ENCODE measurements at places on chromosomes 7 and 10.
A peak's percentile ranks its signal among the peaks of the same experiment; 100 is the strongest.

GRCh38 chr10:73965890-73966768 is 31.8 kb upstream of the VCL start:
- no peak for DNase-seq

GRCh38 chr7:38463277-38464225 is 167.6 kb downstream of the AMPH start:
- peak; percentile 44 for DNase-seq

- no peak for DNase-seq
These were observed 944 bp downstream of the STEAP1B start for GRCh38 chr7:22499044-22499443.

DNA sequence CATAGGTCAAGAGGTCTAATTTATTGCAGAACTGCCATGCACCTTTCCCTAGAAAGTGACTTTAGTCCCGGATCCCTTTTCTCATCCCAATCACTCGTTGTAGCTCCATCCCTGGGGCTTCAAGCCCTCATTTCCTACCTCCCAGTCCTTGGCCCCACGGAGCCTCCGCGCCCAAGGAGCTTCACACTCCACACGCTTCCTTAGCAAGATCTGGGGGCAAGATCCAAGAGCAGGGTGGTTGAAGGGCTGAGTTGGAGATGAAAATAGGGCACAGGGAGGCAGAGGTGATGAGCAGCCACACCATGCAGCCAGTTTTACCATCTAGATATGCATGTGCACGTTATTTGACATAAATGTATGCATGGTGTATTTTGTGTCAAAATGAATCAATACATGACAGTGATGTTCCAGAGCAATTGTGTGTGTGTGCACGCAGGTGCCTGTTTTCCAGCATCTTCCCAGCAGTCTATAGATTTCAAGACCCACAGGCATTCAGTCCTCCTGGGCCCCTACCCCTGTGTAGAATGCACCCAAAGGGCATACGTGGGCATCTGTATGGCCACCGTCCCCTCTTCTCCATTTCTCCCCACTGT is 6.0 kb upstream of the TRPV6 start:
- DNase-seq, result no peak

GRCh38 chr7:95471071-95471470 is 14.7 kb upstream of the ASB4 start:
- DNase-seq, result no peak

DNA sequence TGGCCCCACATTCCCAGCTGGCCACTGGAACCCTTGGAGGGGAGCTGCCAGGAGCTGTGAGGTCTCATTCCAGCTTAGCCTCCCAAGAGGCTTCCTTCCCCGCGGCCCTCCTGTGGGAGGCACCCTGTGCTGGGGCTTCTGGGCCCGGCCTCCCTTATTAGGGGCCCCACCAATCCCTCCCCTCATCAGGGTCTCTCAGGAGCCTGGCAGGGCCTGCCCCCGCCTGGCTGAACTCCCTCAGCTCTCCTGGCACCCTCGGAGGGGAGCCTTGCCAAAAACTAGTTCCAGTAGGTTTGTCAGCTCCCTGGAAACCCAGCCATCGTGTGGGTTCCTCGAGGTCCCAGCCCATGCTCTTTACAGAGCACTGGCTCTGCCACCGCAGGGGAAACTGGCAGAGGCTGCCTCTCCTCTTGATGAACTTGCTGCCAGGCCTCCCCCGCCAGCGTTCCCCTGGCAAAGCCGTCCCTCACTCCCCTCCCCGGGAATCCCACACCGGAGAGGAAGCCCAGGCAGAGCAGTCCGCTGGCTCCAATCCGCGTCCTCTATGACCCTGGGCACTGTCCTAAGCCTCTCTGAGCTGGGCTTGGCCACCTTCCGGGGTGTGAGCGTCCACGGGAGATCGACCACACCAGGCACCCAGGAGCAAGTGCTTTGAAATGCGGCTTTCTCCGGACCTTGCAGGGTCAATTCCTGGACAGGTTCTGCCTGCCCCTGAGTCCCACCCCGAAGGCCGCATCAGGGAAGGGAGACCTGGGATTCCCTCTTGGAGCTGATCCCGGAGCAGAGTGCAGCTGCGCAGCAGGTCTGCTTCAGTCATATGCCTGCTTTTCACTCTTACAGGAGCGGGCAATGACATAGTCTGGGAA is 139.8 kb downstream of the ARHGAP22 start:
- DNase-seq, result no peak

- DNase-seq, result no peak
These were observed 160.4 kb downstream of the GRID1 start for GRCh38 chr10:86206240-86206579.

- DNase-seq, result no peak
These were observed 51.6 kb downstream of the CYCS start for GRCh38 chr7:25073451-25073850.

- DNase-seq, result no peak
These were observed 453 bp downstream of the SFMBT2 start for GRCh38 chr10:7410301-7410861.

- no peak for DNase-seq
These were observed 233.2 kb downstream of the SORCS1 start for GRCh38 chr10:106931159-106931852.

- DNase-seq, result peak; percentile 37
These were observed 5.4 kb upstream of the ZFYVE27 start for GRCh38 chr10:97731346-97732051.

DNA sequence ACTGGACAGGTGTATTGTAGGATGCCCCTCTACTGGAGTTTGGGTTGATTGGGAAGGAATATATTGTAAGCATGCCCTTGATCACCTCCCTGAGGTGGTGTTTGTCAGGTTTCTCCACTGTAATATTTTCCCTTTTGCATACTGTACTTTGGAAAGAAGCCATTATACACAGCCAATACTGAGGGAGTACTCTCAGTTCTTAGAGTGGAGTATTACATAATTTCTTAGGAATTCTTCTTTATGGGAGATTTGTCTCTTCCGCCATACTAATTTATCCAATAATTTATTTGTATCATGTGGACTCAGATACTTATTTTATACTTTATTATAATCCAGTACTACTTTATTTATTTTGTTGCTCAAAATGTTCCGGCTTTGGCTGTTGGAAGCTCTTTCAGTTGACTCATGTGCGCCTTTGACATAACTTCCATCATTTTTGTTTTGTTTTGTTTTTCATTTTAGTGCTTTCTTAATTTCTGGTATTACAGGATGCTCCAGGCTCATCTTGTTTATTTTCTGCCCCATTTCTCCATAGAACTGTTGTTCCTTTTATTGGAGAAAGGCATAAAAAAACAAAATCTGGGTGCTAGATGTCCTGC is 29.7 kb downstream of the MKLN1 start:
- no peak for DNase-seq

DNA sequence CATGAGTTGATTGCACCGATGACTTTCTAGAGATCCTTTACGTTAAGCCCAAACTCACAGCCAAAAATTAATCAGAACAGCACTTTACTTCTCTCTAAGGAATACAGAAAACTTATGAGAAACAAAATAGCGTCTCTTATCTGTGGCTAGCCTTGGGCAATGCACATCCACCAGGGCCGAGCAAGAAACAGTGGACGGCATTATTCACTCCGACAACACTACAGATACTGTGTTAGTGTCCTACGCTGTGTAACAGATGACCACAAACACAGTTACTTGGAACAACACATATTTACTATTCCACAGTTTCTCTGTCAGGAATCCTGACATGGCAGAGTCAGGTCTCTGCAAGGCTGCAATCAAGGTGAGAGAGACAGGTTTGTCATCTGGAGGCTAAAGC is 598.3 kb upstream of the ADARB2 start:
- no peak for DNase-seq

GRCh38 chr10:60877061-60877776 is 66.8 kb downstream of the RHOBTB1 start:
- no peak for DNase-seq

DNA sequence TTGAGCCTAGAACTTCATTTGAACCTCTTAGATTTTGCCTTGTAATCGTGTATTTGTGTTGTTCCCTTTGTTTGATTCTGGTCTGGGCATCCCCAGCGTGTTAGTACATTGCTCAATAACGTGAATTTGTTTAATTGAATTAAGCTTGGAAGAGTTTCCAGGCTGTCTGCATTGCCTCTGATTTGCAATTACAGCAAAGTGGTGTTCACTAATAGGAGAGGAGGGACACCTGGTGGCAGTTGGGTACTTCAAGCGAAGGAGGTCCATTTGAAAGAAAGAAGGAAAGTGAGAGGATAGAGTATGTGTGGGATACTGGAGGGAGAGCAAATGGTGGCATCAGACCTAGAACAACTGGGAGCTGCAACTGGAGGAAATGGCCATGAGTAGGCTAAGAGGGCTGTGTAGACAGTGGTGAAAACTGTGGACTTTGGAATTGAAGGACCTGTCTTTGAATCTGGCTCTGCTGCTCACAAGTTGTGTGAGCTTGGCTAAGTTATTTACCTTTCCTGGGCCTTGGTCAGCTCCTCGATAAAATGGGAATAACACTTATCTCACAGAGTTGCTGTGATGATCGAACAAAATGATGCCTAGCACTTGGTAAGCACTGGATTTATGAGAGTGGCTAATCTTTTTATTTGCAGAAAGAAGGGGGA is 15.1 kb downstream of the LSMEM1 start:
- DNase-seq, result no peak

- DNase-seq, result no peak
These were observed 531.8 kb downstream of the KCNMA1 start for GRCh38 chr10:77105761-77106221.

- no peak for DNase-seq
These were observed 468.7 kb downstream of the RPS24 start for GRCh38 chr10:78502210-78502936.

- DNase-seq, result no peak
These were observed 94.4 kb upstream of the FGFR2 start for GRCh38 chr10:121692626-121693025.

DNA sequence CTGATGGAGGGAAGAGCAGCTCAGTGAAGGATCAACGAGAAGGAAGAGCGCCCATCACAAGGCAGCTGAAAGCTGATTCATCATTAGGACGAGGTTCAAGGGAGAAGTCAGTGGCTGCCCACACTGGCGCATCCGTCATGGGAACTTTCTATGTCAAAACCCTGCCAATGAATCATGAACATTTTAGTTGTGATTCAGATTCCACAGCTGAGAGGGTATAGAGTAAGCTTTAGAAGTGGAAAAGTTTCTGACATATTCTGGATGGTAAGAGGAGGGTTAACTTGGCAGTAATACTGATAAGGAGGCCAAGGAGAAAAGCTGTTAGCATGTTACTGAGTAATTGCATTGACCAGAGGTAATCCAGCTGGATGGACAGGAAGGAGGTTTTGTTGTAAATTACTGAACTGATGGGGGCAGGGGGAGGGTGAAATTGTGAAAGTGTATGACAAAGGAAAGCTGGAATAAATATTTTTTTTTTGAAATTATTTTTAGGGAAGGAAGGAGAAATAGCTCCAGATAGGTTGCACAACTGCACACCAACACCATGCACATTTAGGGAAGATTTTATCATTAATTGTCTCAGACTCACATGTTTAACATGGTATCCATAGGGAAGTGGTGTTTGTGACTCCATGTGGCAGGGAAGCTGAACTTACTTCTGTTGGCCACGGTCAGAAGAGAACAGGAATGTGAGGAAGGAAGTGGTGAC is 78.3 kb upstream of the NRP1 start:
- no peak for DNase-seq

Measured in T-helper 1 cell (primary cell).